ENCODE measurements at places on chromosomes 6 and 20.

GRCh38 chr6:65259059-65259458, 448.0 kb downstream of the EYS start:
- no peak for DNase-seq

GRCh38 chr20:24582373-24583168, 113.1 kb downstream of the SYNDIG1 start:
- no peak for DNase-seq

GRCh38 chr6:166078294-166078693, 89.4 kb downstream of the TBXT start:
- DNase-seq = no peak

- DNase-seq = no peak
Observed at GRCh38 chr6:73017476-73017875, 207.8 kb downstream of the KHDC1L start.

- DNase-seq = no peak
Observed at GRCh38 chr6:79127660-79128059, 49.6 kb upstream of the PHIP start.

GRCh38 chr6:41337709-41338108, 2.3 kb downstream of the NCR2 start:
- no peak for DNase-seq

DNA sequence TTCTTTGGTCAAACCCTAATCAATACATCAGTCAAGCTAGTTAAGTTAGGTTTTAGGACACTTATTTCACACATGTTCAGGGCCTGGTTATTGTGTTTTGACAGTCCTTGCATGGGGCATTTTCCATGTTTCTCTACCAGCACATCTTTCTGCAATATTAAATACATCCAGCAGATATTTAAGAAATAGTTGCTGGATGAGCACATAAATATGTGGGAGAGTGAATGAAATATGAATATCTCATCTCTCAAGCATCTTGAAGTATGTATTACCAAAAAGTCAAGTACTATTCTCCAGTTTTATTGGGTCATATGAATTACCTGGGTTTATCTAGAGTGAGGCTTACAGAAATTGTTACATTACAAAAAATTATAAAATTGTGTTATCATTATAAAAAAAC, 621.9 kb upstream of the GJE1 start:
- no peak for DNase-seq

DNA sequence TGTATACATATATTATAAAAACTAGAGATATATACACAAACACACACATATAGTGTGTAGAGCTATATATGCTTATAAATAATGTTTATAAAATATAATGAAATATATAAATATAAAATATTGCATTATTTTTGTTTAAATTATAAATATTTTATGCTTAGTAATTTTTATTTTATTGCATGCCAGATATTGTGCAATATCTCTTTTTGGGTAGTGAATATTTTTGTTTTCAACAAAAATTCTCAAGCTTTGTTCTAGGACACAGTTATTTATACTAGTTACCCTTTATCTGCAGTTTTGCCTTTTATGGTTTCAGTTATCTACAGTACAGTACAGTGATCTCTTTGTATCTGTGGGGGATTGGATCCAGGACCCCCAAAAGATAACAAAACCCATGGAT, 52.2 kb downstream of the PFDN4 start:
- DNase-seq = no peak

DNA sequence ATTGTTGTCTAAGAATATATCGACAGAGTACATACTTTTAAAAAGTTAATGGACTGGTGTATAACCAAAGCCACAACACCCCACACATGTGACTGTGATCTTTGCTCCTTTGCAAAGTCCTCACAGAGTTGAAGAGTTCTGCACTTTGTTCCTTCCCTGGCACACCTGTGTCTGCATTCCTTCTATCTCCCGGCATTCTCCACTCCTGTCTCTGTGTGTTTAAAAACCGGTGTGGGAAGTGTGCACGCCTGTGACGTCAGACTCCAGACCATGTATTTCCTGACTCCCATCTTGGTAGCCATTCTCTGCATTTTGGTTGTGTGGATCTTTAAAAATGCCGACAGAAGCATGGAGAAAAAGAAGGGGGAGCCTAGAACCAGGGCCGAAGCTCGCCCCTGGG, at the start of gene IYD:
Gene IYD (plus strand): TSS at position 251 of the 400 bp plus-strand sequence. CDS start 20 bp downstream, at position 271.
- no peak for DNase-seq

DNA sequence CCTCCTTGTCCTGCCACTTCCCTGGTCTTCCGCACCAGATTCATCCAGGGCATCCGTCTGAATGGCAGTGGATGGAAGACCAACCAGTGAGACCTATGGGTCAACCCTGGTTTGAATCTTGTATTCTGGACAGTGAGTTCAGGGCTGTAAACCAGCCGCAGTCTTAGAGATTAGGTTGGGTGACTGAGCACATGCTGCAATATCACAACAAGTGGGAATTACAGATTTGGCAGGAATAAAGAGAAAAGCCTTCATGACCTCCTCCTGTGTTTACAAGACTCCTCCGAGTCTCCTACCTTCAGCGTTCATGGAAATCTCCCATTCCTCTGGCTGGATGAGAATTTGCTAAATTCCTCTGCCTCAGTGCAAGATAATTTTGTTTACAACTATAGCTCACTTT, 9.9 kb downstream of the ECI2 start:
- DNase-seq = no peak

DNA sequence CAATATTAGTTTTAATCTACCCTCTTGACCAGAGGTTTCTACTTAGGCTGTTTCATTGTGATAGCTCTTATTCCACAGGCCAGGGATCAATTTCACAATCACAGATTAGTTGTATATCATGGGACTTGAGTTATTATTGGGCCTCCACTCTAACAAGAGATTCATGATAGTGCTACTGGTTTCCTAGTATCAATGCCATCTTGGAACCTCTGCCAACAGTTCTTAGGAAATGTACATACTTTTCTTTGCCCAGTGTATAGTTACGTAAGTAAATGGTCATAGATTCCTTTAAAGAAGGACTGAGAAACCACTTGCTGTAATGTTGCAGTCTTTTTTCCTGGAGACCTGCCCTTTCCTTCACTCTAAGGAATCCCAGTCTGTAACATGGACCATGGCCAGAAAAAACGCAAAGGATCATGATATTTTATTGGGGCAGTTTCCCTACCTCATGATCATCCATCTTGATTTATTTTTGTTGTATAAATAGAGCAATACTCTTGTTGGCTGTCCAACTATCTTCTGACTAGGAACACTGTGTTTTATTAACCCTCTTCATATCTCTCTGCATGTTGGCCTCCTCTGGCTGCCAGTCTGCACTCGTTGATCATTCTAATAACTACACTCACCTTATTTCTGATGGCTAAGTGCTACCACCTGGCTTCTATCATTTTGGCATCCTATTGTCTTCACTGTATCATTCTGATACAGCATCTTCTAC, 38.0 kb upstream of the VGLL2 start:
- DNase-seq = no peak

GRCh38 chr6:98498144-98498775, 336.1 kb upstream of the POU3F2 start:
- no peak for DNase-seq

- DNase-seq = no peak
Observed at GRCh38 chr6:98581705-98582104, 252.7 kb upstream of the POU3F2 start.

- no peak for DNase-seq
Observed at GRCh38 chr20:1830240-1830639, 65.0 kb upstream of the SIRPA start.

- no peak for DNase-seq
Observed at GRCh38 chr6:149751239-149751638, 1.7 kb downstream of the PCMT1 start.

DNA sequence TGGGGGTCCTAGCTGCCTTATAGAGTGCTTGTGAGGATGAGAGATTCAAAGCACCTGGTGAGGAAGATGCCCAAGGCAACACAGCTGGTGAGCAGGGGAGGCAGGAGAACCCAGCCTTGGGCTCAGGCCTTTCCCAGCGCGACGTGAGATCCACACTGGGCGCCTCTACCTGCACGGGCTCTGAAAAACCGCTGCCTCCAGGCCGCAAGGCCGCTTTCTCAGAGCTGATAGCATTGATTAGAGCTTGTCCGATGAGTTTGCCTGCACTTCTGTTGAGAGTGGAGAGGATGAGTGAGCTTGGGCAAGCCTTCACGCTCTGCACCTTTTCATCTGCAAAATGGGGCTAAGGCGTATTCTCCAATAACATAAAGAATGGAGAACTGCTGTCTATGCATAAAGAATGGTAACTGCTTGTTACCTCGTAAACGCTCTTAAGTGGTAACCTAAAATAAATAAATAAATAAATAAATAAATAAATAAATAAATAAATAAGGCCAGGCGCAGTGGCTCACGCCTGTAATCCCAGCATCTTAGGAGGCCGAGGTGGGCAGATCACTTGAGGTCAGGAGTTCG, 916 bp downstream of the PABPC1L start:
- DNase-seq = no peak

DNA sequence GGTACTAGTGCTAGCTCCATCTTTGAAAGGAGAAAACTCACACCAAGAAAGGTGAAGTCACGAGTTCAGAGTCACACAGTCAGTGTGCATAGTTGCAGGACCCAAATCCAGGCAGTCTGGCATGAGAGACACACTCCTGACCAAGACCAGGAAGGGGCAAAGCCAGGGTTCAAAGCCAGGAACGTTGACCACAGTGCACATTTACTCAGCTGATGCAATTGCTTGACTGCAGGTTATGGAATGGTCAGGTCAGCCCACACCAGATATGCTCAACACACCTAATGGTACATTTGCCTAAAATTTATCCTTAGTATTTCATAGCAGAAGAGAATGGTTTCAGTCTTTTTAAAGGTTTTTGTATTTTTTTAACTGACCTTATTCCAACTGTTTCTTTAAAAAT, 37.7 kb downstream of the TGM6 start:
- DNase-seq = no peak

- no peak for DNase-seq
Observed at GRCh38 chr6:35543459-35544193, 30.9 kb upstream of the TULP1 start.

DNA sequence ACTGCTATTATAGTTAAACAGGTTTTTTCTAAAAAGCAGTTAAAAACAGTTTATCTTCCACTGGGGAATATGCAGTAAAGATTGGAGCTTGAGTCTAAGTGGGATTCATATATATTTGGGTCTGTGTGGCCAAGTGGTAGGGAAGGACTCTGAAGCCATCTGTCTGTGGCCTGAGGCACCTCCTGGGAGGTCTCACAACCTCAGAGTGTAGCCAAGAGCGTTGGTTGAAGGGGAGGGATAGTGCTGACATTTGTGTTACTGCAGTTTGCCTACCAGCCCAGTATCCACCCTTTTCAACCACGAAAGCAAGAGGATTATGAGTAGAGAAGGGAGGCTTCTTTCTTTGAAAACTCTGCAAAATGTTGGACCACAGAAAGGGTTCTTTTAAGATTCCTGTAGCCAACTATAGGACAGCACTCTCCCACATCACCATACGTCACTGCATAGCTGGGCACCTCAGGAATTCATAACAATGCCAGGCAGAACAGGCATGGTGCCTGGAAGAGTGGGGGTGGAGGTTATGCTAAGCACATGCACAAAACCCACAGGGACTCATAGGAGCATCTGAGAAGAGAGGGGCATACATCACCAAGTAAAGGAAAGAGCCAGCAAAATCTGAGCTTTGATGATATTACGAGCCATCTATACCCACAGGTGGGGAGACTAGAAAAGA, 90.5 kb upstream of the HEY2 start:
- DNase-seq = no peak

DNA sequence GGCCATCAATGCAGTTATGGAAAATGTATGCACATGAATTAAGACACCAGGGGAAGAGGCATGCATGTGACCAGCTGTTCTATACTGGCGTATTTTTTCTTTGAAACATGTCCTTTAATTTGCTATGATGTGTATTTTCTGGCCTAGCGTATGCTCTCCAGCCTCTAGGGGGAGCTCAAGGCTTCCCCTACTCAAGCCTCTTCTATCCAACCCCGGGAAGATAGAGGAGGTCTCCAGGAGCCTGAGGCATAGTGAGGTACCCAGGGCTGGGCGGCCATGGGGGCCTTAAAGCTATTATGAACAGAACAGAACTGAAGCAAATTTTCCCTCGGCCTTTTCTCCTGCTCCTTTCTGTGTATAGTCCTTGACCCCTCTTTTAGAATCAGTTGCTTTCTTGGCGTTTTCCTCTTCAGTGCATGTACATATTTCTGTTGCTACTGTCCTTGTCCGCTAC, 528.9 kb downstream of the MAFB start:
- DNase-seq = no peak

DNA sequence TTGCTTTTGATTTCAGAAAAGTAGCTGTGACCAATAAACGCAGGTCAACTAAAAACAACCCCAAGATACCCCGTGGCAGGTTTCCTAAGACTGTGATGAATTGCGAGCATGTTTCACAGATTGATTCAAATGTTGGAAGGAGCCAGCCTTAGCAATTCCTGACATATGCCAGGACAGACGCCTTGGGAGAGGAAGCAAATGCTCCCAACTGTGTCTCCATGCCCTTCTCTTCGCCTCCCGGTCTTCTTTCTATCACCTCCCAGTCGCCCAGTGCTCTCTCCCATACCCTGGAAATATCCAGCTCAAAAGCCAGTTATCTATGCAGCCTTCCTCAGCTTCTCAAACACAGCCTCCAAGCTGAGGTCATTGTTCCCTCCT, 32.0 kb downstream of the KIAA0319 start:
- no peak for DNase-seq

DNA sequence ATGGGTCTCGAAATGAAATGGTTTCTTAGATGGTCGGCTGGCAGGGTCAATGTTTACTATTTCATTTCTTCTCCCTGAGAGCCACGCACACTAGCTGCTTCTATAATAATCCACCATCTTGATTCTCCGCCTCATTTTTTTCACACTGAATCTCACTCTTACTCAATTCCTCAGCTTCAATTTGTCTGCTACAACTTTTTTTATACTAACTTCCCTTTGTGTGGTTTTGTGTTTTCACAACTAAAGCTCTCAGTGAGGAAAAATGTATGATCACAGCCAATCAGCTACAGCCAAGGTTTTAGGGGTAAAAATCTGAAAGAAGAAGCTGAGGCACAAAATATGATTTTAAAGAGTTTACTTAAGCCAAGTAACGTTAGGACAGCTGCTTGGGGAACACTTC, 1309.4 kb downstream of the EPHA7 start:
- no peak for DNase-seq

GRCh38 chr6:147212622-147213021, 8.4 kb downstream of the STXBP5 start:
- no peak for DNase-seq

DNA sequence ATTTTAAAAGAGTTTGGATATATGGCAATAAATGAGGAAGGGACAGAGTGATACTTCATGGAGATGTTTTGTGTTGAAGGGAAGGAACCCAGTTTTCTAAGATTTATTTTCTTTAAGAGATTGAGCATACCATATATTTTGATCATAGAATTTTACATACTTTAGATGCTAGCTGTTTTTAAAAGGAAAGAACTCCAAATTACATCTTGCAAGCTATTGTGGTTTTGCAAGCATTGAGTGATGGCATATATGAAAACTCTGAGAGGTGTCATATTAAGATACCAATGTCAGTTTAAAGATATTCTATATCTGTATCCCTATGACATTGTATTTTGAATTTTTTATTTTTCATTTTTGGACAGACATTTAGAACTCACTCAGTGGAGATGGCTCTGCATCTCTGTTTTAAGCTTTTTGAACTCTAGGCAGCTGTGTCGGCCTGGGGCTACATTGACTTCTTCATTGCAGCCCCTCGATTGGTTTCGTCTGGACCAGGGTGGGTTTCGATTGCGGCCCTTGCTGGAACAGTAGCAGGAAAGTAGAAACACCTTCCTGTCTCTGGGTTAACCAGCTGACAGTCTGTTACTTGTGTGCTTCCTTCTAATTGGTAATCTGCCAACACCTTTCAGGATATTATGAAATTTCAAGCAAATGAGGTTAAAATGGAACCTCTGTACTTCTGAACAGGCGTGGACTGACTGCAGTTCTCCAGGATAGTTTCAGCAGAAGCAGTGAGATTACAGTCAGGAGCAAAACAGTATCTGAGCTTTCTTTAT, 14.0 kb downstream of the IGF2R start:
- DNase-seq = no peak

All from activated CD8-positive, alpha-beta memory T cell treated with anti-CD3 and anti-CD28 coated beads for 24 hours (primary cell).